CD8-positive, alpha-beta memory T cell (primary cell): ENCODE measurements at places on chromosomes 4 and X. TPM values are rescaled to one million over a fixed set of nuclear protein-coding genes. Genes with fewer than 3 reads are reported as not detected.

GRCh38 chr4:142817442-142817841 is 28.7 kb downstream of the INPP4B start:
- no peak for DNase-seq

DNA sequence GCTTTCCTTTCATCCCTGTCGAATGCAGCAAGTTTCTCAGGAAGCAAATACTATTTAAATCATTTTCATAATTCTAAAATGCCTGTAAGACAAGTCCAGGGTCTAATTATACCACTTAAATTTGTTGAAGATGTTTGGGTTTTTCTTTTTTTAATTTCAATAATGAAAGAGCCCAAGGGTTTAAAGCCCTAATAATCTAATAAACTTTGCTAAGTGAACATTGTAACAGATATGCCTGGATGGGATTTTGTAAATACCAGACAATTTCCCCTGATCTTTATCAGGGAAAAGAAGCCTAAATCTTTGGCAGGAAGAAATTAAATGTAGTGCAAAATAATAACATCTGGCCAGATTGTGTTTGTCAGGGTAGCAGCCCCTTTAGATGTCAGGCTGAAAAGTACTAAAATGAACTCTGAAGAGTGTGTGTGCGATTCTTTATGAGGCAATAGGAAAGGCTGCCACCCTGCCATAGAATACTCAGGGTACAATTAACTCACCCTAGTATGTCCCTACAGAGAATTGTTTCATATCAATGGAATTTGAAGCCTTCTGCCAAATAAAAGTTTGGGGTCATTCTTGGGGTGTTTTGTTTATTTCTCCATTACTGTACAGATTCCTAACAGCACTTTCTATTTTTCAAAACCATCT is 45.6 kb downstream of the GPC3 start:
- DNase-seq, result no peak

- DNase-seq, result no peak
Measured at GRCh38 chr4:18621186-18621585, 599.6 kb upstream of the LCORL start.

- peak; percentile 38 for DNase-seq
Measured at GRCh38 chrX:111095974-111096895, at the start of gene PAK3. TSS of gene PAK3 (plus strand) at chrX:111096191. CDS start at chrX:111123104, 26,913 bp downstream.

DNA sequence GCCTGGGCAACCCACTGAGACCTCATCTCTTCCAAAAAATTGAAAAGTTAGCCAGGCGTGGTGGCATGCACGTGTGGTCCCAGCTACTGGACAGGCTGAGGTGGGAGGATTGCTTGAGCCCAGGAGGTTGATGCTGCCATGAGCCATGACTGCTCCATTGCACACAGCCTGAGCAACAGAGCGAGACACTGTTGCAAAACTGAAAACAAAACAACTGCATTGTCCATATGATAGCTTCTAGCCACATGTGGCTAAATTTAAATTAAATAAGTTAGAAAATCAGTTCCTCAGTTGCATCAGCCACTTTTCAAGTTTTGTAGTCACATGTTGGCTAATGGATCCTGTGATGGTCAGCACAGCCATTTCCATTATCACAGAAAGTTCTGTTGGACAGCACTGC is 67.9 kb downstream of the GAB1 start:
- DNase-seq, result no peak

GRCh38 chrX:152149648-152150047 is 11.3 kb upstream of the MAGEA10 start:
- DNase-seq, result no peak

DNA sequence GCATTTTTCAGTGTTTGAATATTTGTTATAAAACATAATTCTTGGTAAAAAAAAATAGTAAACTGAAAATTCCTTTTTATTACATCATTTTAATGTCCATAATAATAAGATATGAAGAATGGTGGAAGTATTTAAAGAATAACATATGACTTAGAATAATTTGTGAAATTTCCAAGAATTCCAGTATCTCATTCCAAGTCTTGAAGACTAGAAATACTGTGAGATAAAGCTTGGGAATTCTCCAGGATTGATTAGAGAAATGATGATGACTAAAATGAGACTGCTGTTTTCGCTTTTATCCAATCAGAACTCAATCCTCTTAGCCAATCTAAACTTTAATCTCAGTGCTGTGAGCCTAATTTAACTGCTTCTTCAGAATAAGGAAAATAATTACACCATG is 184.2 kb upstream of the HCCS start:
- DNase-seq, result no peak

- DNase-seq, result no peak
Measured at GRCh38 chrX:30039768-30040167, 175.6 kb upstream of the MAGEB2 start.

GRCh38 chr4:87092389-87093141 is 127.9 kb downstream of the KLHL8 start:
- DNase-seq, result no peak

DNA sequence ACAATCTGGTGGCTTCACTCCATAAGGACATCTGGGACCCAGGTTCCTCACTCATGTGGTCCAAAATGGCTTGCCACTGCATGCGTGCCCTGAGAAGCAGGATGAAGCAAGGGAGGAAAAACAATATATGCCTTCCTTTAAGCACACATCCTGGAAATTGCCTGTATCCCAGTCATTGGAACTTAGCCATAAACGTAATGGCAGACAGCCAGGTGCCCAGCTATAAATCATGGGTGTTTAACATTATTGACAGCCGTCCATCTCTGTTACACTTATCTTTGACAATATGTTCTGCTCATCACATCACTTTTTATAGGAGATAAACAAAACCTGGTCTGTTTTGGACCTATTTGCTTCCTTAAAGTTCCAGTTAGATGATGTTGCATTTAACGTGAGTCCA is 181.0 kb downstream of the AASDH start:
- DNase-seq, result no peak

DNA sequence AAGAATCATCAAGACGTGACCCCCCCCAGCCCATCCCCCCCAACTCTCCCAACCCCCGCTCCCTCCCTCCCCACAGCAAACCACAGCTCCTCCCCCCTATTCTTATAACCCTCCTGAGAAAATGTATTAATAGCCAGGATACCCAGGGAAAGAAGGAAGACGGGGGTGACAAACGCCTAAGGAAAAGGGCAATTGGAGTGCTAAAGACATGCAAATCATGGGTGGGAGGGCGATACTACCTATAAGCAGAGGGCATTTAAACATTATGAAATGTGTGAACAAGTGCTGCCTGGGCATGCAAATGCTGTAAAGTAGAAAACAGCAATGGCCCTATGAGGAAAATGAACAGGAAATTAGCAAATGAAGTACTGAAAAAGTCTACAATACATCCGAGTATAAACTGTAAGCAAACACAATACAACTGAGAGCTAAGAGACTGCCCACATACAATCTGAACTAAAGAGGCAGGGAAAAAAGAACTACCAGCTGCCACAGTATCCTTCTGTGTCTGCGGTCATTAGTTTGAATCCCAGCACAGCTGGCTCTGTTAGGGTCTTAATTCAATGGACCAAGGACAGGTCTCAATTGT is 2.4 kb downstream of the CXXC4 start:
- no peak for DNase-seq

GRCh38 chr4:105147016-105147552 is 408 bp downstream of the TET2 start:
- DNase-seq, result no peak

- no peak for DNase-seq
Measured at GRCh38 chr4:38034986-38035882, 75.0 kb downstream of the PTTG2 start.

DNA sequence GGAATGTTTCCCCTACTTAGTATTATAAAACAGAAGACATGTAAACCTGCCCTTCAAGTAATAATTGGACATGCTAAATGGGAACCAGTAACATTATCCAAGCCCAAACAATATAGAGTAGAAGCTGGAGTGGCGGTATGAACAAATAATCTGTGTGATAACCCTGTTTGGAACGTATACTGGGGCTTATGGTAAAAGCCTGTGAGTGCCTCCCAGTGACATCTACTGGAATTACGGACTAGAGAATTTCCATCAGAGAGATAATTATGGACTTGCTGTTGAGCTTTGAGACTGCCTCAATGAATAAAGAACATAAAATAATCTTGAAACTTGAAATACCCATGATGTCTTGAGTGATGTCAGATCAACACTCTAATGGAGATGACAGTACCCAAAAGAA is 406.3 kb upstream of the GRIA3 start:
- DNase-seq, result no peak

DNA sequence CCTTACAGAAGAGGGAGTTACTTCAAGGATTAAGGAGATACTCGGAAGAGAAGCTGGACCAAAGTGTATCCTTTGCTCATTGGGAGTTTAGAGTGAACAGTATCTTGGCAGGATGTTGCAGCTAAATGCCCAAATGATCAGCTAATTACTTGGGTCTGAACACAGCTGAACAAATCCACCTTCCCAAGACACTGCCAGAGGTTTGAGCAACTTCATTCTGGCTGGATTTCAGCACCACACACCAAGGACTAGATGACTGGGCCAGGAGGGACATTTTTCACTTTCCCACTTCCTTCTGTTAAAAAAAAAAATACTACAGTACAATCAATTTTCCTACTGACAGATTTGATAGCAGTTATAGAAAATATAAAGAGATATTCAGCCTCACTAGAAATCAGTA is 324.6 kb downstream of the MID1IP1 start:
- no peak for DNase-seq

Gene SPINK2
- 10.8 TPM for polyA plus RNA-seq

Gene NIPAL1
- polyA plus RNA-seq, result 0.61 TPM

Gene SRPX
- polyA plus RNA-seq, result 0.18 TPM

Gene TRPC5OS
- not detected for polyA plus RNA-seq

Gene GTPBP6
- polyA plus RNA-seq, result 55.7 TPM

Gene TASL
- 1.2 TPM for polyA plus RNA-seq

Gene DCAF12L1
- not detected for polyA plus RNA-seq

Gene PDHA2
- polyA plus RNA-seq, result not detected
